ENCODE measurements at places on chromosomes 3 and 15.

DNA sequence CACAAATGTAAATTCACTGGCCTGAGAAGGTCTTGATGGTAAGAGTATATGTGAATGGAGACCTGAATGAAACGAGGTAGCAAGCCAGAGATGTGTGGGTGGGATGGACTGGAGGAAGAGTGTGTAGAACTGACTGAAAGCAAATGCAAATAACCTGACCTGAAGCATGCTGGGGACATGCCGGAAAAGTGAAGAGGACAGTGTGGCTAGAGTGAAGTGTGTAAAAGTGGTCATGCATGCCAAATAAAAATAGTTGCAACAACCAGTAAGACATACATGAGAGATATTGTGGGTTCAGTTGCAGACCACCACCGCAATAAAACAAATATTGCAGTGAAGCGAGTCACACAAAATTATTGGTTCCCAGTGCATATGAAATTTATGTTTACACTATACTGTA, 82.3 kb downstream of the LPP start:
- no peak for DNase-seq

GRCh38 chr15:92625251-92625980, 30.2 kb downstream of the FAM174B start:
- DNase-seq: no peak

DNA sequence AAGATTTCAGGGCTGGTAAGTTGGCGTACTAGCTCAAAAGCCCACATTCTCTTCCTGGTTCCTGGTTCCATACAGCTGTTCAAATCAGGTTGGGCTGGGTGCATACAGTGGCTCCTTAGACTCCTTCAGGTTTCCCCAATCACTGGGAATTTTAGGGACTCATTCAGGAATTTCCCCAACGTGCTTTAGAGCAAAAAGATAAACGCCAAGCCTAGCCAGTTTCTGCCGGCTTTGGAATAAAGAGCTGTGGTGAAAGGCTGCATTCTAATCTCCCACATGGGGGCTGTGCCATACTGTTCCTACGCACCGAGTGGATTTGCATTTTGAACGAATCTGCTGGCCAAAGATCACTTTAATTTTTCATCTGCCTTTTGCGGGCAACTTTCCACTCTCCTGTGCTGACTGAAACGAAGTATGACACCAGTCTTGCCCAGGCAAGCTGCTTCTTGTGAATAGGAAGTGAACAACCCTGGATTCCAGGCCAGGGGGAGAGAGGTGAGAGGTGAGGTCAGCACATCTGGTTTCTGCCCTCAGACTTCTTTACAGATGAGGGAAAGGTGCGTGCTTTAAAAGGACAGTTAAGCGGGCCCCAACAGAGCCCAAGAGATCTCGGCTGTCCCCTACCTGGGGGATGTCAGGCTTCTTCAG, 184.2 kb upstream of the PDZRN3 start:
- no peak for DNase-seq

GRCh38 chr3:196486263-196486662, 17.3 kb downstream of the RNF168 start:
- DNase-seq: no peak

GRCh38 chr3:130969621-130970020, 57.0 kb downstream of the ASTE1 start:
- no peak for DNase-seq

DNA sequence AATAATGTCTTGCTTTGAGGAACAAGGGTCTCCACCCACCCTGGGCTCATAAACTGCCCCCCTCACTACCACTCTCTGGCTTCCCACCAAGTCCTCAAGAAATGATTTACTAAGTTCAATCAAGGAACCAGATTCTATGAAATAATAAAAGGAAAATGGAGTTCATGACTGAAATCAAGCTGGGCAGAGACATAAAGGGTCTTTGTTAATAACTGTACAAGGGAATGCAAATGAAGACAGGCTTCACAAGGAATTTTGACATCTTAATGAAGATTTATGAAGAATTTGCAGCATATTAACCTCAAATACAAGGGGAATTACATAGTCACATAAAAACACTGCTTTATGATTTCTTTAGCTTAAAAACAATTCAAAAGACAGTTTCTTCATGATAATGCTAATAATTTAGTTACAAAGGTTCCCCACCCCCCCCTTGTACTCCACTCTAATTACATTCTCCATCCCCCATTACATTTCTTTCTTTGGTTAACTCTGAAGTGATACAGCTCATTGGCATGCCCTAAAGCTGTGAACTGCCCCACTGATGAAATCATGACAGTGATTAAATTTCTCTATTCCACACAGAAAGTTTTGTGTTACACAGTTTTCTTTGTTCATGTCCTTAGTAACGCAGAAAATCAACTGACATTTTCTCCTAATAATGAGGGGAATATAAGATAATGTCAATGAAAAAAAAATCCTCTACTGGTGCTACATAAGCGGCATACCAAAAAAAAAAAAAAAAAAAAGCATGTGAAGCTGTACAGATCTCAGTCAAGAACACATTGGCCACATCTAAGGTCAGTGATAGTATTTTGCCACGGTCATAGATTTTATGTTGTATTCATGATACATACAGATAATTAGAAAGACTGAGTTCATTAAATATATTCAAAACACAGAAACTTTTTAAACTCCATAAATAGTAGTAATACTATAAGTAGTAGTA, 54.4 kb downstream of the WWTR1 start:
- no peak for DNase-seq

DNA sequence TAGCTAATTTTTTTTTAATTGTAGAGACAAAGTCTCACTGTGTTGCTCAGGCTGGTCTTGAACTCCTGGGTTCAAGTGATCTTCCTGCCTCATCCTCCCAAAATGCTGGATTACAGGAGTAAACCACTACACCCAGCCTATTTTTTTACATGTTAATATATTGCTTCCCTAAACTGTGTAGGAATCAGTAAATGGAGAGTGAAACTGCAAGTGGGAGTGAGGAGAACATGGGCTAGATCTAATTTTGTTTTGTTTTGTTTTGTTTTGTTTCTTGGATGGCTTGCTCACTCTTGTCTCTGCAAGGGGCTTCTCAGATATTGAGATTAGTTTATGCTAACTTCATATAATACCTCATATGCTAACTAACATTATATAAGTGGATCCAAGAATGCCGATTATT, 31.5 kb downstream of the PARP15 start:
- DNase-seq: no peak

DNA sequence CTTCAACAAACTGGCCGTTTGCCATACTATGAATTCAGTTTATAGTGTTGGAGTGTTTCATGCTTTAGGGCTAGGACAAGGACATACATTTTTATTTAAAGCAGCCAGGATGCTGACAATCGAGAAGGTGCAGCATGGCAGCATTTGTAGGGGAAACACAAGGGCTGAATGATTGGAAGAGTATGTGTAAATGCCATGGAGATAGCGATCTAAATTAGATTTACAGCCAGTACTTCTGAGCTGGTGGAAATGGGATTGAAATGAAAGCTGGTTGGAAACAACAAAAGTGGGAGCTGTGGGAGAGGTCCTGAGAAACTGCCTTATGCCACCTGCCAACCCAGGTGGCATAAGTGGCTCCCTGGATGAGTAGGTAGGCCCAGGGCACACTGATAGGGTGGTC, 209.9 kb upstream of the MRPL3 start:
- DNase-seq: no peak

- DNase-seq: no peak
Measured at GRCh38 chr3:119468041-119468440, 722 bp upstream of the POGLUT1 start.

DNA sequence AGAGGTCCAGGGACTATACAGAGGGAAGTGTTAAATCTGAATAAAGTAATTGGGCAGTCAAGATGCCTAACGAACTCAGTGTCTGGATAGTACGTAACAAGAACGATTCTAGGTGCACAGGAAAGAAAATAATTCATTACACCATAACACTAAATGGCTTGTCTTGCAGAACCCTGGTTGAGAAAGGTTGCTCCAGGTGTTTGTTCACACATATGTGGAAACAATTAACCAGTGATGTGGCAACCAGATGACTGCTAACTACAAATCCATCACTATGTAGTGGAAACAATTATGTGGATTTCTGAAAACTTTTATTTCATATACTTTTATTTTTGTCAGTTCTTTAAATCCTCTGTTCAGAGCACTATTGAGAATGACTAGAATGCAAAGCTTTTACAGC, 10.4 kb upstream of the HDC start:
- DNase-seq: no peak

- DNase-seq: no peak
Measured at GRCh38 chr3:64039981-64040733, 16.9 kb upstream of the PSMD6 start.

DNA sequence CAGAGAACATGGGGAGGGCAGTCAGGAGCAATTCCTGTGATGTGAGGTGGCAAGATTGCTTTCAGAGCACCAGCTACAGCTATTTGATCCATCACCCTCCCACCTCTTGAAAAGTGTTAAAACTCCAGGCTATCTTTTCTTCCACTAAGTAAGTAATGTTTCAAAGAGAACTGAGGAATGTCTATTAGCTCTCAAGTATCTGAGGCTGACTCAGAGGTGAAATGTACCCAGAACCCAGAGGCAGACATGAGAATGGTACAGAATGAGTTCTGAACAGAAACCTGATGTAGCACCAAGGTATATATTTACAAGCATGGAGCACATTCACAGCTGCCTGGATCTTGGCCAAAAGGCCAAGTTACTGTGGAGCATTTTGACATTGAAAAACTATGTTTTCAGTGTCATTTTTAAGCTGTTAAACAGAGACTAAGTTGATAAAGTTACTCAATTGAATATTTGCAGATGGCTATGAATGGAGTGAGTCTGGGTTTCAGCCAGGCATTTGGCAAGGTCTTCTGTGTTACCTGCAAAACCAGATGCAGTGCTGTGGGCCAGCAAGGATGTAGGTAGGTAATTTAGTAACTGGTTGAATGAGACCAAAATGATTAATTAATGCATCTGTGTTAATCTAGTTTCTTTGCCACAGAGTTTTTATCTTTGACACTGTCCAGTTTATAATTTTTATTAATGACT, 227.7 kb upstream of the CD96 start:
- no peak for DNase-seq

DNA sequence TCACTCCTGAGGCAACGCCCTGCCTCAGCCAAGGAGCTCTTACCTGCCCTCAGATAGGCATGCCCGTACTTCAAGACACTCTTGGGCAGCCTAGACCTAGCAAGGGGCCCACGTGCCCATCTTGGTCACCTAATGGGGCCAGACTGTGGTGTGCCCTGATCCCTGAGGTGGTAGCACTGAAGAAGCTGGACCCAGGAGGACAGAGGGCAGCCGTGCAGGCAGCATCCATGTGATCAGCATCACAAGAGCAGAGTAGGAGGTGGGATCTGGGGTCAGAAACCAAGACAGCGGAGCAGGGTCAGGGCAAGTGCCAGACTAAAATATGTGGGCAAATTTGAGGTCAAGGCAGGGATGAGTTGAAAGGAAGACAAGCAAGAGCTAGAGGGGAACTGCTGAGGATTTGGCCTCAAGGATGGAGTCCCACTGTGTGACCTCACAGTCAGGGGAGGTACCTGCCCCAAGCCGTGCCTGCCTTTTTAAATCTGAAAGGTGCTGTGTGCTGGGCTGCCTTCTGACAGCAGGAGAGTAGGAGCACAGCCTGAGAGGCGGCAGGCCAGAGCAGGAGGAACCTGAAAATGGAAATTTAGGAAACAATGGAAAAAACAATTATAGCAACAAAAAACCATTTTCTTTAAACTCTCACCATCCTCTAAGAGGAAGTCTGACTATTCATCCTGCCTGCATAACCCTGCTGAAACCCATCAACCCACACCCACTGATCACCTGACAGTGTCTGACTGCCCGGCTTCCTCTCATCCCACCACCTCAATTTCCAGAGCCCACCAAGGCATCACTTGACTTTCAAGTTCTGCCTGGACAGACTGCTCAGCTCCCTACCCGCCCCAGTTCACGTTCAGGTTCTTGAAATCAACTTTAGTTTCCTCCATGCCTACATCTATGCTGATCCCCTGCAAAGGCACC, 7.3 kb downstream of the ZBTB38 start:
- no peak for DNase-seq

- no peak for DNase-seq
Measured at GRCh38 chr3:122627301-122627700, 49.9 kb downstream of the PARP15 start.

- no peak for DNase-seq
Measured at GRCh38 chr15:78234515-78235040, at the start of gene ACSBG1. Gene ACSBG1, minus strand, starts transcription at chr15:78234565. Its CDS starts 64 bp downstream, at chr15:78234501.

GRCh38 chr3:181610083-181610972, 101.4 kb upstream of the SOX2 start:
- DNase-seq: no peak

DNA sequence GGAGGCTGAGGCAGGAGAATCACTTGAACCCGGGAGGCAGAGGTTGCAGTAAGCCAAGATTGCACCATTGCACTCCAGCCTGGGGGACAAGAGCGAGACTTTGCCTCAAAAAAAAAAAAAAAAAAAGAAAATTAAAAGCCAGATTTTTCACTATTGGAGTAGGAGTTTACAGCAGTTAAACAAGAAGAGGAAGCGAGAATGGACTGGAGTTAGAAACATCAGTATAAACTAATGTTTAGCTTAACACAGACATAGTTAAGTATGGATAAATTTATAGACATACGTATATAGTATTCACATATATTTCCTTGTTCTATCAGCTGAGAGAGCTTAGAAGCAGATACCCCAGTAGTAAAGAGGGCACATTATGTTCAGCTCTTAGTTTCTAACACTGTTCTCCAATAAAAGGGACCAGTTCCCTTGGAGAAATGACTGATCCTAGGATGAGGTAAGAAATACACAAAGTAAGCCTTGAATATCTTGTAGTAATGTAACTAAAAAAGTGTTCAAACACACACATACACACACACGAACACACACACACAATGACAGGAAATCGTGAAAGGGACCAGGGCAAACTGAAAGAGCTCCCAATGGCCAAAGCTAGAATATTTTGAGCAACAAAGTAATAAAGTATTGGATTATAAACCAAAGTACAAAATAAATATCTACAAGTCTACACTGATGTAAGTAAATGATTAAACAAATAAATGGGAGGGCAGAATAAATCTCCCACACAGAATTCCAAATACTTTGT, 25.1 kb downstream of the PIK3CB start:
- no peak for DNase-seq

- DNase-seq: no peak
Measured at GRCh38 chr3:47455806-47456452, 19.8 kb downstream of the SCAP start.

DNA sequence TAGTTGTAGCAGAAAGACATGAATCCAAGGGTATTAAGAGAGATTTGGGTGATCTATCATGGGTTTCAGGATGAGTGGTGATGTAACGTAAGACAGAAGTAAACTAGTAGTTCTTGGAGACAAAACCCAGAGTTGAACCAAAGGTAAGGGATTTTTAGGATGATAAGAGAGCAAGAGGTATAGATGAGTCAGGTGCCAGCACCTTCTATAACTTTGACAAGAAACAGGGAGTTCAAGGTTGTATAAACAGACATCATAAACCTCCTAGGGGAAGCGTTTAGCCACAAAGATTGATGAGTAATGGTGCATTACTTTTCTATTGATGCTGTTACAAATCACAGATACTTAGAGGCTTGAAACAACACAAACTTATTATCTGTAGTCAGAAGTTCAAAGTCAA, 447.3 kb upstream of the ARHGEF26 start:
- no peak for DNase-seq

- DNase-seq: no peak
Measured at GRCh38 chr3:78285032-78285728, 1245.3 kb downstream of the ROBO2 start.

All from thymus (tissue), 14 donors.